T-cell (primary cell): ENCODE measurements at places on chromosomes 3 and 15.

DNA sequence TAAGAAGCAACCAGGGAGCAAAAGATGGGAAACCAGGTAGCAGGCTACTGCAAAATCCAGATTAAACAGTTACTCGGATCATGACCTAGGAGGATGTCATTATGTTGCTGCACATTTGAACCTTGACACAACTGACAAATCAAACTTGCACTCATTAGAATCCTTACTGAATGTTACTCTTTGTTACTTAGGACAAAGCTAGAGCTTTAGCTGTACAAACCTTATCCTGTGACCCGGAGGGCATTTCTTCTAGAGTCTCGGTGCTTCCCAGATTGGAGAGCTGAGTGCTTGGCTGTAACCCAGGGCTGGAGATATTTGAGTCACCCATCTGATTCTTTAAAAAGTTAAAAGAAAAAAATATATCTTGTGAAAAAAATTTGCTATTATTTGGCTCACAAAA lies 43.4 kb downstream of the DCP1A start:
- DNase-seq: no peak

GRCh38 chr3:183393625-183394024 lies 34.8 kb downstream of the MCF2L2 start:
- no peak for DNase-seq

- no peak for DNase-seq
Observed at GRCh38 chr15:31151301-31152233, 50.0 kb upstream of the TRPM1 start.

DNA sequence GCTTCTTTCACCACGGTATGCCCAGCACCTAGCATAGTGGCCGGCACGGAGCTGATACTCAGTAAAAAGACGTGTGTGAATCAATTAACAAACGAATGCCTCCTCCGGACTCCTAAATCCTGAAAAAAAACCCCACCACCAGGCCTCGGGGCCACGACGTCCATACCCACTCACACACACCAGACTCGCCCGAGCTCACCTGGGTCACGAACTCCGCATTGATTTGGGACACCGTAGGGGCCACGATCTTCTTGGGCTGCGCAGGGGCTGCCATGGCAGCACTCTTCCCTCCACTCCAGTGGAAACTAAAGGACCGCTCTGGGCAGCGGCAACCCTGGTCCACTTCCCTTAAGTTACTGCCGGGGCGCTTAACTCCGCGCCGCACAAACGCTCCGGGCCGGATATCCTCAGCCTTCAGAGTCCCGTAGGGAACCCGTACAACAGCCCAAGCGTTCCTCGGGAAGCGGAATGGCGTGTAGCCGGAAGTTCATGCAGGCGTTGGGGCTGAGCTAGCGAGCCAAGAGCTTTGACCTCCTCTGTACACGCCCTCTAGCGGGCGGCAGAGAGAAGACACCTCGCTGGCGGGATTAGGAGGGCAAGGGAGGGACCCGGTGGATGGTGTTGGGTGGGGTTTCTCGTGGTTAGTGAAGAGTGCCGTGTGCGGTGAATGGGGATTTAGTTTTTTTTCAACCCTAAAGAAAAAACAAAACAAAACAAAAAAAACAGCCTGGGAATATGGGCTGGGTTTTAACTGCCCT lies at the start of gene AQR:
AQR (minus strand) TSS at position 403 of the 758 bp plus-strand sequence; CDS start at position 274, 129 bp downstream.
- DNase-seq: peak; percentile 90

DNA sequence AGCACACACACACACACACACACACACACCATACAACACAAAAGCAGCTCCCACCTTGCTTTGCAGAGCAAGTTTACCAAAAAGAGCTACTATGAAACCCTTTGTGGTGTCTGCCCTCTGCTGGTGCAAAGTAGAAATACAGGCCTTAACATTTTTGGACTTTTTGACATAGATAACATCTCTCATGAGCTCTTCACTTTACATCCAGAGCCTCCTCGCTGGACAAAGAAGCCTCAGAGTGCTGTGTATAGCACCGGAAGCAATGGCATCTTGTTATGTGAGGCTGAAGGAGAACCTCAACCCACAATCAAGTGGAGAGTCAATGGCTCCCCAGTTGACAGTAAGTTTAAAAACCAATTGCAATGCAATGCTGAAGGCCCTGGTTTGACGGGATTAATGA lies 157.9 kb downstream of the CHL1 start:
- no peak for DNase-seq

DNA sequence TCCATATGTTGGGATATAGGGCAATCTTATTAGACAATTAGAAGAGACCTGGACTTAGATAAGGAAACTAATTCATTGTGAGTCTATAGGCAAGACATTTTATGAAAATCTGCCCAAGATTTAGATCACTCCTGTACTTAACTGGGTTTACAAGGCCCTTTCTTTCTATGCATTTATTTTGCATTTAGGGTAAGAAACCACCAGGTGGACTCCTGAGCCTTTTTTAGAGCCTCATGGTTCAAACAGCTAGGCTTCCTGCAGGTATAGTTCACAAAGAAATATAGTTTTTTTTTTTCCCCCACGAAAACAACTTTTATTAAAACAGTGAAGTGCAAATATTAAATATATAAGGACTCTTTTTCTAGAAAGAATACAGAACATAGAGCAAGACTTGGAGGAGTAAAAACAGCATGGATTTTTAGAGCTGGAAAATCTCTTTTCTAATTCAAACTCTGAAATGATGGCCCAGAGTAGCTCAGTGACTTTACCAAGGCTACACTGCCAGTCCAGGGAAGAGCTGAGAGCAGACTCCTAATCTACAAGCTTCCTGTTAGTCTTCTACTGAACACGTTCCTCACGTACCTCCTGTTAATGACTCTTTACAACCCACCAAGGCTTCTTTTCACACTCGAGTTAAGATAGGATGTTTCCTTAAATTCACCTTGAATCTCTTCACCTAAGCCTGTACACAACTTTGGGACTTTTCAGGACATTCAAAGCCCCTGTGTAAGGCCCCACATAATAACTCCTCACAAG lies 400.9 kb upstream of the ATP11B start:
- DNase-seq: no peak

DNA sequence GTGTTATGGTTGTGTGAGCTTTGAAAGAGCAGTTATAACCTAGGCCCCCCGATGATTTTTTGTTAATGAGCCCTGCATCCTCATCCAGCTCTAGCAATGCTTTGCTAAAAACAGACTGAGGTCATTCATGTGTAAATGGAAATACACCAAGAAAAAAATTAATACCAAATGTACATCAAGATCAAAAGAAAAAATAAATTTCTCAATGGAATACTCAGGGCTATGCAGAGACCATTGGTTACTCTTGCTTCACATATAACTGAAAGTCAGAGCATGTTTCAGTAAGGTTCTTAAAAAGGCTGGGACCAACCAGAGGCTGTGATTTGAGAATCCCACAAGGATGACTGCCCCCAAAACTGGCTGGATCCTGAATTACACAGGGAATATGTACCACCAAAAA lies 48.0 kb downstream of the ARHGAP31 start:
- DNase-seq: no peak

GRCh38 chr15:85545185-85545584 lies 164.8 kb downstream of the AKAP13 start:
- DNase-seq: no peak

DNA sequence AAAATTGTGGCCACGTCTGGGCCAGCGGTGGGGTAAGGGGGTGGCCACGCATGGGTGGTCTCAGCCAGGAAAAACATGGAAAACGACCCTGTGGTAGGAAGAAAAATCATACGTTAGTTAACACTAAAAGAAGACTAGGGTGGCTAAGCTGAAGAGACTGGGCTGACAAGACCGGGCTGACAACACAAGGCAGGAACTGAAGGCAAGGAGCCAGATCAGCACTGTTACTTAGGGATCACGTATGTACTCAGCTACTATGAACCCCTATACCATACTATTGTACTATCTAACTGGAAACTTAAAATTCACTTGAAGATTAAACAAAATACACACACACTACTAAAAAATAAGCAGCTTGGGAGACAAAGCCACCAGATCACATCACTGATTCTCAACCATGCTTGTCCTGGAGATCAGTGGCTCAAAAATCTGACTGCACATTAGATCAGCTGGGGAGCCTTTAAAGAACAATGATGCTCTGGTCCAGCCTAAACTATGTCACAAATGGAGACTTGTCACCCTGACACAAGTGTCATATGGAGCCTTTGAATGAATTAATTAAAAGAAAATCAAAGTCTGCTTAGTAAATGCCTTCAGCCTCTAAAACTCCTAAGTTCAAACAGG lies 442.2 kb downstream of the SHQ1 start:
- no peak for DNase-seq
